ENCODE measurements at places on chromosomes 16 and 17.

DNA sequence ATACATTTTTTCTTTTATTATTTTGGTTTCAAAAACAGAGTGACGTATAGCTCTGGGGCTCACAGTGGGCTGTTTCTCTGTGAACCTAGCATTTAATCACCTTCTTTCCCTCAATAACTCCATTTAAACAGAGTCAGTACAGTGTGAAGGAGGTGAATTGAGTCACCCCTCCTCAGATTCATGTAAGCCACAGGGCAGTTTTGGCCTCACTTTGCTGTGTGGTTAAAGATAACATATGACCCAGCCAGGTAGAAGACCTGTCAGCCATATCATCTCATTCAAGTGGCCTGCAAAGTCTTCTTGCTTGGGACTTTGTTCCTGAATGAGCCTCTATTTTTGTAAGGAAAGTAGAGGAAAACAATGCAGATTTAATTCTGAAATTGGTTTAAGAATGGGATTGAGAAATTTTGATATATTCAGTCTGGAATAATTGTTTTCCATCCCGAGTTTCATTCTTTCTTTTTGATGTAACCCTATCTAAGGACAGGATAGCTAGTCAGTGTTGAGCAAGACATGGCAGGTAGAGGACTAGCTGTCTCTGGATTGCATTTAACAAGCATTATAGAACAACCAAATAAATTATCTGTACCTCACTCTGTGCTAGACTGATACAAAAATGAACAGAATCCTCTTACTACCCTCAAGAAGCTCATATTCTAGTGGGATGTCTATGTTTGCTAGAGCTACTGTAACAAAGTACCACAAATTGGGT is 13.1 kb downstream of the MAP2K6 start:
- no peak for DNase-seq

- no peak for DNase-seq
Measured at GRCh38 chr16:27980919-27981700, 82.4 kb downstream of the GSG1L start.

DNA sequence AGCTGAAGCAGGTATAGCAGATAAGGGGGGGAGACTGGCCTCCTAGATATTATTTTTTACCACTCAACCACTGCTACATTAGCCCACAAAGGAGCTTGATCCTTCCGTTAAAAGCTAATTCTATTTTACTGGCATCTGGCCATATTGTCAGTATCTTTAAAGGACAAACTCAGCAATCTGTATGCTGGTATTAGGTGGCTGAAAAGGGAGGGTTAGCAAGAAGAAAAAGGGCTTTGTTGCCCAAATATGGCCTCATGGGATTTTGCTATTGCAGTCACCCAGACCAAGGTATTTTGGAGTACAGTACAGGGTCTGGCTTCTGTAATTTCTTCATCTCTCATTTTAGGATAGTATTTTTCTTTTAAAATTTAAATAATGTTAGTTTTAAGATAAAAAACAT is 14.4 kb downstream of the RFWD3 start:
- no peak for DNase-seq

DNA sequence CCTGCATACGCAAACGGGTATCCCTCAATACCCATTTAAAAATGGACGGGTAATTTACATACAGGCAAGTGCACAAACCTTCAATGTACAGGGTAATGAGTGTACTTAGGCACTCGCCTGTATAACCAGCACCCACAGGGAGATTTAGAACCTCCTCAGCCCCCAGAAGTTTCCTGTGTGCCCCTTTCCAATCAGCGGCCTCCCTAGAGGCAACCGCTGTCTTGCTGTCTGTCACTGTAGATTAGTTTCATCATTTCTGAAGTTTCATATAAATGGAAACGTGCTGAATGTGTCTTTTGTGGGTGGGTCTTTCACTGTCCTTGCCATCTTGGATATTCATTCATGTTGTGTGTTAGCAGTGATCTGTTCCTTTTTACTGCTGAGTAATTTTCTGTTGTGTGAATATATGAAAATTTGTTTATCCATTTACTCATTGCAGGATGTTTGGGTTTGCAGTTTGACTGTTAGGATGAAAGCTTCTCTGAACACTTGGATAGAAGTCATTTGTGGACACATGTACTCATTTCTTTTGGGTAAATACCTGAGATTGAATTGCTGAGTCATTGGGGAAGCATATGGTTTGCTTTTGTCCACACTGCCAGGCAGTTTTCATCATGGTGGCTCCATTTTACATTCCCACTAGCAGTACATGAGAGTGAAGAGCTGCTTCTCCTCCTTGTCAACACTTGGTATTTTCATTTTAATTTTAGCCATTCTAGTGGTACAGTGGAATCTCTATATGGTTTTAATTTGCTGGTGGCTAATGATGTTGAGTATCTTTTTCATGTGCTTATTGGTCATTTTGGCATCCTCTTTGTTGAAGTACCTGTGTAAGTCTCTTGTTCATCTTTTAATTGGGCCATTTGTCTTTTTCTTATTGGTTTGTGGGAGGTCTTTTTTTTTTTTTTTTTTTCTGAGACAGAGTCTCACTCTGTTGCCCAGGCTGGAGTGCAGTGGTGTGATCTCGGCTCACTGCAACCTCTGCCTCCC is 2.1 kb upstream of the ADCY7 start:
- DNase-seq: no peak

GRCh38 chr16:48008011-48008525 is 147.7 kb downstream of the ABCC12 start:
- no peak for DNase-seq

DNA sequence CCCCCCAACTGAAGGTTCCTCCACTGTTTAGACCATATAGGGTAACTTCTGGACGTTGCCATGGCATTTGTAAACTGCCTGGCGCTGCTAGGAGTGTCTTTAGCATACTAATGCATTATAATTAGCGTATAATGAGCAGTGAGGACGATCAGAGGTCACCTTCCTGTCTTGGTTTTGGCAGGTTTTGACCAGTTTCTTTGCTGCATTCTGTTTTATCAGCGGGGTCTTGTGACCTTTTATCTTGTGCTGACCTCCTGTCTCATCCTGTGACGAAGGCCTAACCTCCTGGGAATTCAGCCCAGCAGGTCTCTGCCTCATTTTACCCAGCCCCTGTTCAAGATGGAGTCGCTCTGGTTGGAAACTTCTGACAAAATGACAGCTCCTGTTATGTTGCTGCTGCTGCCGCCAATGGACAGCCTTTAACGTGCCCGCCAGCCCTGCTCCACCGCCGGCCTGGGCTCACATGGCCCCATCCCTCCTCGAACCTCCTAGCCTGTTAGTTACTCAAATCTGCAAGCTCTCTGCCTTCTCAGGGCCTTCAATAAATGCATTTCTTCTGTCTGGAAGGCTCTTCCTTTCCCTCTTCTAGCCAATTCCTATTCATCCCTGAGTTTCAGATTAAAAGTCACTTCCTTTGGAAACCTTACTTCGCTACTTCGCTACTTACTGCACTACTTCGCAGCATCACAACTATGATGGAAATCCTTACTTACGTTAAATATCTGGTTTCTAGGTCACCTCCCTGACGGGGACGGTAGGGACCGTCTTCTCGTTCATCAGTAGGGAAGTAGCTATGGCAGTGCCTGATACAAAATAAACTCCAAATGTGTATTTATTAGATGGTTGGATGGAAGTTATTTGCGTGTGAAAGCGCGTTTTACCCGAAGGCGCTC is 640 bp upstream of the NAGLU start:
- DNase-seq: no peak

DNA sequence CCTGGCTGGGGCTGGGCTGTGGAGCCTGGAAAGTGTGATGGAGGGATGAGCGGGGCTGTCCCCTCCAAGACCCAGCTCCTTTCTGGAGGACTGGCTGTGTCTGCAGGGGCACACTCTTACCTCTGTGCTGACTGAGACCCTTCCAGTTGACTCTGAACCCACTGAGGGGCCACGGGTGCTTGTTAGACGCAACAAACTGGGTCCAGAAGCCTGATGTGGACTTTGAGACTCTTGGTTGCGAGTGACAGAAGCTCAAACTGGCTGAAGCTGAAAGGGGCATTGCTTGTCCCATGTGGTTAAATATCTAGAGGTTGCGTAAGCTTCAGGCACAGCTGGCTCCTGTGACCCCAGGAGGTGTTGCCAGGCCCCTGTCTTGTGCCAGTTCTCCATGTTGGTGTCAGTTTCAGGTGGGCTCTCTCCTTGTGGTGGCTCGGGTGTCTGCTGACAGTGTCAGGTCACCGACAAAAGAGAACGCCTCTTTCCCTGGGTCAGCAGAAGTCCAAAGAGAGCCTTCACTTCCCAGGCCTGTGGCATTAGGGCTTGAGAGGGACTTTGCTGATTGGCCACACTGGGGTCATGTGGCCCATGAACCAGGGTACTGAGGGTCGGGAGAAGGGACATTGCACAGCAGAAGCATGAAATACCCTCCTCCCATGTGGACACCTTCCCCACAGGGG is 16.7 kb downstream of the ADCY7 start:
- DNase-seq: no peak

Measured in activated CD8-positive, alpha-beta memory T cell treated with anti-CD3 and anti-CD28 coated beads, Interleukin-2, amount 50 U/mL, for 4 hours (primary cell).